ENCODE measurements at places on chromosomes 3 and 15.

DNA sequence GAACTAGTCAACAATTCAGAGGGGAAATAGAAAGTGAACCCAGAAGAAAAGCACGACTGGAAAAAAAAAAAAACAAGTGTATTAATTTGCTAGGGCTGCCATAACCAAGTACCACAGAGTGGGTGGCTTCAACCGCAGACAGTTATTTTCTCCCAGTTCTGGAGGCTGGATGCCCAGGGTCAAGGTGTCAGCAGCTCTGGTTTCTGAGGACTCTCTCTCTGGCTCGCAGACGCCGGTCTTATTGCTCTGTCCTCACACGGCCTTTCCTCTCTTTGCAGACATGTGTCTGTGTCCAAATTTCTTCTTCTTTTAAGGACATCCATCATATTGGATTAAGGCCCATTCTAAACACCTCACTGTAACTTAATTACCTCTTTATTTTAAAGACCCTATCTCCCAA is 291.8 kb downstream of the XXYLT1 start:
- DNase-seq, result no peak

GRCh38 chr3:70261283-70261682 is 51.2 kb downstream of the MDFIC2 start:
- DNase-seq, result no peak

DNA sequence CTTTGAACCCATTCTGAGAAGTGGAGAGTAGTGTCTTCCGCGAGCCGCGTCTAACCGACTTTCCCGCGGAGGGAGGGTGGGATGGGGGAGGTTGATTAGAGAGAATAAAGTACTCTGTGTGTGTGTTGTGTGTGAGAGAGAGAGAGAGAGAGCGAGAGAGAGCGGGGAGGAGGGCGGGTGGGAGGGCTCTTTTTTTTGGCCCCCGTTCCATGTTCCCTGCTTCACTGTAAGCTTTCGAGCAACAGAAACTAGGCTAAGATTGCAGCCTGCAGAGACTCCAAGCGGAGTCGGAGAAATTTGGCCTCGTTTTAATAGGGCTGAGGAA is 1.6 kb upstream of the MEIS2 start:
- DNase-seq, result no peak

GRCh38 chr3:110686701-110687100 is 384.9 kb upstream of the NECTIN3 start:
- DNase-seq, result no peak

GRCh38 chr15:72859757-72860145 is 76.2 kb upstream of the ADPGK start:
- DNase-seq, result no peak

DNA sequence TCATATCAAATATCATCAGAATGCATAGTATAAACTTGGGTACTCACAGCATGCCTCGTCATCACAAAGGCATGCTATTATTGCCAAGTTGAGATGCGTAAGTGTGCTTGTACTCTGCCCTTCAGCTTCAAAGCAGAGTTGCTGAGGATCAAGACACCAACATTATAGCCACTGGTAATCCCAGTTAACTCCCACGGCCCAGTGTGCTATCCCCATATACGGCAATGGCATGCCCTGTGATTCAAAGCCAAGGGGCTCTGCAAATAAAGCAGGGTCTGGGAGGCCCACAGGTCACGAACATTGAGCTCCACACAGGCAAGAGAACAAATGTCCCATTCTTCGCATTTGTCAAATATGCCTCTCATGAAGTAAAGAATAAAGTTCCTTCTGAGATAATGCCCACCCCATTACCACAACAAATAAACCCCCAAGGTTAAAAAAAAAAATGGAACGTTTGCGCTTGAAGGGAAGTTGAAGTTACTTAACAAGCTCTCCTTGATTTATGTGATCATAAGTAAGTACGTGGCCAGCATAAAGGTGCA is 298.1 kb upstream of the NECTIN3 start:
- no peak for DNase-seq

DNA sequence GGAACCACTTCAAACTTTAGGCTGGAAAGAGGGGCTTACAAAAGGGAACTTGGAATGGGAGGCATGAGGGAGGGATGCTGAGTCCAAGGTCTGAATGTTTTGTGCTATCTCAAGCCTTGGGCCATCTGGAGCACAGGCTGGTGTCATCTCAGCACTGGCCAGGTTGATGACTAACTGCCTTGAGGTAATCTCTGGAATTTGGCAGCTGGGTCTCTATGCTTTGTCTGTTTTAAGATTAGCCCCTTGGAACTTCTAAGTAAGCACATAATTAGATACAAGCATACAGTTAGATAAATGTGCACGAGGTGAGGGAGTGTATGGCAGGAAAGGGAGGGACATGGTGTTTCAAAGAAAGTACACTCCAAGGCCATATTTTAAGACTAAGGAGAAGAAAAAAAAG is 252.4 kb upstream of the CCDC54 start:
- no peak for DNase-seq

- DNase-seq, result no peak
These were observed 22.4 kb downstream of the PLA2G4F start for GRCh38 chr15:42133886-42134502.

- DNase-seq, result no peak
These were observed 113.8 kb upstream of the TGFBR2 start for GRCh38 chr3:30492322-30493192.

DNA sequence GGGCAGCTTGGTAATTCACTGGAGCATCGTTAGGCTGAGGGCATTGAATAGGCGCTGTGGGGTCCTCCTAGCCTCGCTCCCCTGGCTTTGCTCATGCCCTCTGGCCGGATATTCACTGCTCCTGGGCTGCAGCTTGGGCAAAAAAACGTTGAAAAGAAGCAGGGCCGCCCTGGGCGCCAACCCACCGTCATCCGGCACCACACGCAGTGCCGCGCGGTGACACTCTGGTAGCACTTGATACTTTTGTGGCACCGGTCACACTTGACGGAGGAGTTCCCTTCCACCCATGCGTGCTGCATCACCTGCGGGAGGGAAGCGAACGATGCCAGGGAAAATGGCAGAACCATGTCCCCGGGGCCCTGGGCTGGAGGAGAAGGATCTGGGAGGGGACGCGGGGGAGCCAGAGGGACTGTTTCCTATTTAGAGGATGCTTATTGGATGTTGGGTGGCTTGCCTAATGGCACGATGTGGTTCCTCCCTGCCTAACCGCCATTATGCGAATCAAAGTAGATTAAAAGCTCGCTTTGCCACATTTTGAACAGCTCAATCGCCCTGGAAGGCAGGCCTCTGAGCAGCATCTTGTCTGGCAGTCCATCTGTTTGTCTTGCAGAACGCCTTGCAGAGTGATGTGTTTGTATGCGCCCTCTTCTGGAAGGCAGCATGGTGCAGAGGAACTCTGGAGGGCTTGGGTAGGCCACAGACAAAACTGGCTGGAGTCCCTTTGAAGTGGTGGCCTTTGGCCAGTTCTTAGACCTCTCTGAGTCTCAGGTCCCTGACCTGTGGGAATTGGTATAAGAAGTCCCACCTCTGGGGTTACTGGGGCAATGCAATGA is 93.2 kb downstream of the DGKG start:
- no peak for DNase-seq

- DNase-seq, result no peak
These were observed 157.5 kb downstream of the GABRB3 start for GRCh38 chr15:26615188-26615926.

DNA sequence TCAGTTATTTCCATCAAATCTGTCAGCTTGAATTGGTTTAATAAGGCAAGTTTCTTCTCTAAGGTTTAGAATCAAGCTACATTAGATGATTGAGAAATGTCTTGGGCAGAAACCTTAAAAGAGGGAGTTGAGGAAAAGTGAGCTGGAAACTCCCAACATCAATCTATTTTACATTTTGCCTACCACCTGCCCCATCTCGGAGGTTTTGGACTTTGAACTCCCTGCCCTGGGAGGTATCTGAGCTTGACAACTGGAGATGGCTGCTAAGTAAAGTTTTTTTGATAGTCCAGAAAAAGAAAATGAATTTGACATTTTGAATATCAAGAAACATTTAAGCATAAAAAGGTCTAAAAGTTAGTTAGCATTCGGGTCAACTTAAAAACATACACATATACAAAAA is 234.2 kb downstream of the NFKBIZ start:
- no peak for DNase-seq

DNA sequence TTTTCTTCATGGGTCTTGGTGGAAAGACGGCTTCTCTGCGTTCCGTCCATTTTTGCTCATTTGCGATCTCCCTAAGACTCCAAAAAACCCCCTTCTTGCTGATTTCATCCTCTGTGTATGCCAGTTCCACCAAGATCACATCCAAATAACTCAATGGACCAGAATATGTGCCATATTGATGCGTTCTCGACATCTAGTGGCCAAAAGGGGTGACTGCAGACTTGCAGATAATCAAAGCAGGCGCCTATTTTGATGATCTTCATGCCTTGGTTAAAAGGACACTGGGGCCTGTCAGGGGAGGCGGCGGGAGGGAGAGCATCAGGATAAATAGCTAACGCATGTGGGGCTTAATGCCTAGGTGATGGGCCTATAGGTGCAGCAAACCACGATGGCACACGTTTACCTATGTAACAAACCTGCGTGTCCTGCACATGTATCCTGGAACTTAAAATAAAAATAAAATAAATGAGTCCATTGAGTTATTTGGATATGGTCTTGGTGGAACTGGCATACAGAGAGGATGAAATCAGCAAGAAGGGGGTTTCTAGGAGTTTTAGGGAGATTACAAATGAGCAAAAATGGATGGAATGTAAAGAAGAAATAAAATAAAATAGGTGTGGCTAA is 104.2 kb upstream of the RAD18 start:
- DNase-seq, result peak; percentile 32

GRCh38 chr3:123285066-123285465 is 83.3 kb downstream of the SEC22A start:
- DNase-seq, result no peak

- no peak for DNase-seq
These were observed 379.5 kb upstream of the DPH6 start for GRCh38 chr15:35925275-35926006.

All from omental fat pad (tissue), 4 donors.